Osteocyte (in vitro differentiated cells): ENCODE measurements at places on chromosomes 3 and 15. TPM values are rescaled to one million over a fixed set of nuclear protein-coding genes. Genes with fewer than 3 reads are reported as not detected.

DNA sequence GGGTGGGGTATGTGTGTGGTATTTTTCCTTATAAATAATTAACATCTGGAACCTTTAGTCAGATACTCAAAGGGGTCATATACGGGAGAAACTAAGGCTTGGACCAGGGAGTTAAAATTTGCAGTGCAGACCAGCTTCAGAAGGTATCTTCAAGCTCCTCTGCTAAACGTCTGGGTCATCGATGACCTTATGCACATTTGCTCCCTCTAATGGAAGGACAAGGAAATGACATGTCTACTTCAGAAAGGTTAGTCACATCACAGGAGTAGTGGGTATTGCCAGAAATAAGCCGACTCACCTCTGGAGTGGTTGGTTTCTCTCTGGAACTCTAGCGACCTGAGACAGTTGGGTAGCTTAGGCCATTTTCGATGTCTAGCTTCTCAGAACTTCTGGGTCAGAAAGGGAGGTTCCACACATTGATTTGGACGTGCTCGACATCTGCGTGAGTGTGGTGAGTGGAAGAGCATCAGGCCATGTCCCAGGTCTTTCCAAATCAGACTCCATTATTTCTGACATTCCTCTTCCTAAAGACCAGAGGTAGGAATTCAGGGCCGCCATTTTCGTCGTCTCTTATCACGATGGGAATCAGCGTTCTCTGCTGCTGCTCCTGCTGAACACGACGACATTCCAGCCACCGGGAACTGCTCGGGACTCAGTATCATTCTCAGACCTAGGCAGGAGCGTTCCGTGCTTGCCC lies 31.8 kb upstream of the RASA2 start:
- no peak for DNase-seq
- peaks cover 10% of the 10 kb centered on the region for H3K4me1 ChIP-seq
- H3K27me3 ChIP-seq, result no peaks in the 10 kb centered on the region
- no peak overlapping the region for H3K4me3 ChIP-seq
- no peaks in the 10 kb centered on the region for H3K36me3 ChIP-seq

DNA sequence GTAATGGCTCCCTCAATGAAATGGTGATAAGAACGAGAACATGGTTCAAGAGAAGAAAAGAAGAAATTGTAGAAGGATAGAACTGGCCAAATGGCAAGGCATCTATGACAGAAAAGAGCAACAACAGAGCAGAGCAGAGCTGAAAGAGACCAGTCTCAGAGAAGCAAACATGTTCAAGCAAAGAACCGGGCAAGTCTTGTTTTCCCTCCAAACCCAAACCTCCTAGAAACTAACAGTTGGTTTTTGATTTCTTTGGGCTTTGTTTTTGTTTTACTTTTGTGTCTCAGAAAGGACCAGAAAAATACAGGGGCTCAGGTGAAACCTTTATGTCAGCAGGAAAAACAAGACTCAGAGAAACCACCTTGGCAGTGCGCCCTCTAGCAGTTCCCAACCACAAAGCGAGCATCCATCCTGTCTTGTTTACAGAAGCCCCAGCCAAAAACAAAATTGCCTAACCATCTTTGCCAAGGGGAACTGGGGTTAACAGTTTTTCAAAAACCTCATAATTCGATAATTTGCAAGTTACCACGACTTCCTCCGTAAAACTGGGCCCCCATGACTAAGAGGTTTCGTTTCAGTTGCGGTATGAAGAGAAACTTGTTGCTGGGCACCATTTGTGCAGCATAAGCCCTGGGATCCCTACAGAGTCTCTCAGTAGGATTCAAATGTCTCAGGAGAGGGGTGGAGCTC lies 159.2 kb upstream of the SLC24A5 start:
- no peak overlapping the region for H3K4me3 ChIP-seq
- DNase-seq, result no peak

DNA sequence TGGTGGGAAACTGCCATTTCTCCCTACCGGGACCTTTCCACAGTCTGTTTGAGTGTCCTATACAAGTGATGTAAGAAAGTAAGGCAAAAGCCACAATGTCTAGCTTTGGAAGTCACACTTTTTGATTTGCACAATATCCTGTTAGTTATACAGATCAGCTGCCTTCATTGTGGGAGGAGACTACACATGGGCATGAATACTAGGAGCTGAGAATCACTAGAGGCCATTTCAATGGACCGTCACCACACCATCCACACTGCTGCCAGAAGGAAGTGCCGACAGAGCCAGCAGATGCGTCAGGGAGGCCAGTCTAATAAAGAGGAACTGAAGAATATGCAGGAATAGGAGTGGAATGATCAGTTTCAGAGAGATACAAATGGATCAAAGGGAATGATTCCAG lies 65.8 kb downstream of the SCN11A start:
- H3K4me3 ChIP-seq, result no peak overlapping the region
- no peak overlapping the region for H3K27ac ChIP-seq
- H3K27me3 ChIP-seq, result no peaks in the 10 kb centered on the region
- DNase-seq, result no peak
- peaks cover 3% of the 10 kb centered on the region for H3K4me1 ChIP-seq

- H3K4me1 ChIP-seq, result peaks cover 21% of the 10 kb centered on the region
- DNase-seq, result no peak
- H3K36me3 ChIP-seq, result no peaks in the 10 kb centered on the region
- H3K27ac ChIP-seq, result no peak overlapping the region
Measured at GRCh38 chr3:175311946-175312345, 452.8 kb downstream of the NAALADL2 start.

GRCh38 chr3:49006408-49007067 lies 653 bp upstream of the WDR6 start:
- H3K27me3 ChIP-seq, result no peaks in the 10 kb centered on the region
- peak overlapping the region; percentile 100 for H3K4me3 ChIP-seq
- H3K4me1 ChIP-seq, result peaks cover 31% of the 10 kb centered on the region
- H3K27ac ChIP-seq, result peak overlapping the region; percentile 100

DNA sequence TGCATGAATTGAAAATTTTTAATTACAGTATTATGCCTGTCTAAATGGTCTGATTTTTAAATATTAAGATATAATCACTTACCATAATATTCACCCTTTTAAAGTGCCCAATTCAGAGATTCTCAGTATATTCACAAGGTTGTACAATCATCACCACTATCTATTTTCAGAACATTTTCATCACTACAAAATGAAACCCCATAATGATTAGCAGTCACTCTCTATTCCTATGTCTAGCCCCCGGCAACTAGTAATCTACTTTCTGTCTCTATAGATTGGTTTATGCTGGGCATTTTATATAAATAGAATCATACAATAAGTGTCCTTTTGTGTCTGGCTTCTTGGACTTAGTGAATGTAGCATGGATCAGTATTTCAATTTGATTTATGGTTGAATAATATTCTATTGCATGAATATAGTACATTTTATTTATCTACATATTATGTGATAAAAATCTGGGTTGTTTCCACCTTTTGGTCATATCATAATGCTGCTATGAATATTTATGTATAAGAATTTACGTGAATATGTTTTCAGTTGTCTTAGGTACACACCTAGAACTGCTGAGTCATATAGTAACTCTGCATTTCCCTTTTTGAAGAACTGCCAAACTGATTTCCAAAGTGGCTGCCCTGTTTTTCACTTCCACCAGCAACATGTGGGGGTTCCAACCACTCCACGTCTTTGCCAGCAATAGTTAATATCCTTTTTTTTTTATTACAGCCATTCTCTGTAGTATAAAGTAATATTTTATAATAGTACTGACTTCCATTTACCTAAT lies 485.7 kb upstream of the ZNF385D start:
- no peaks in the 10 kb centered on the region for H3K36me3 ChIP-seq
- H3K4me1 ChIP-seq, result peaks cover 4% of the 10 kb centered on the region
- H3K27ac ChIP-seq, result no peak overlapping the region
- DNase-seq, result no peak
- H3K27me3 ChIP-seq, result no peaks in the 10 kb centered on the region
- H3K4me3 ChIP-seq, result no peak overlapping the region

DNA sequence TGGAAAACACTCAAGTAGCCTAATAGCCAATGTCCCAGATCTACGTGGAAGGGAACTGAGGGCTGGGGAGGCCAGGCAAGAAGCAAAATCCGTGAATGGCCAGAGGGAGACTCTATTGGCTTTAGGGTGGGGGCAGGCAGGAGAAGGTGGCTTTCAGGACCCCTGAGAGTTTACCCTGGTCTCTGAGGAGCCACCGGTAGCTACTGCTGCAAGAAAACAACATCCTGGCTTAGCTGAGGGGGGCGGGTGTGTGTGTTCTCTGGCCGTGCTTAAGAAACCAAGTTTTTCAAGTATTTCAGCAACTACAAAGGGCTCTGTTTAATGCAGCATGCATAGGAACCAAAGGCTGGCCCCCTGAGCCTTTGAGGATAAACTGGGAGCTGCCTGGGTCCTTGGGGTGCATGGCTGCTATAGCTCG lies 47.6 kb upstream of the TRPM1 start:
- H3K27me3 ChIP-seq, result peaks cover 33% of the 10 kb centered on the region
- no peaks in the 10 kb centered on the region for H3K4me1 ChIP-seq
- H3K4me3 ChIP-seq, result no peak overlapping the region
- H3K27ac ChIP-seq, result no peak overlapping the region
- H3K36me3 ChIP-seq, result no peaks in the 10 kb centered on the region

DNA sequence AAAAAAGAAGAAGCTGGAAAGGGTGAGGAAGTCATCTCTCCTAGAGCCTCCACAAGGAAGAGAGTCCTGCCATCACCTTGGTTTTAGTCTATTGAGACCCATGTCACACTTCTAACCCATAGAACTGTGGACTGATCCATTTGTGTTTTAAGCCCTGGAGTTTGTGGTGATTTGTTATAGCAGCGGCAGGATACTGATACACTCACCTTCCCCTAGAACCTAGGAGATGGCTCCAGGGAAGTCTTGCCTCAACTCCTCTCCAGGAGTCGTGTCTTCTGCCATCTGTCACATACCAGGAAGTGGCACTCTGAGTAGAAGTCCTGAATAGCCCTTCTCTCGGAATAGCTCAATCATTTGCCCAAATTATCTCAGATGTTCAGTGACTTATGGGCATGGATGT lies 14.6 kb upstream of the APBA2 start:
- no peaks in the 10 kb centered on the region for H3K27me3 ChIP-seq
- DNase-seq, result no peak
- H3K4me3 ChIP-seq, result no peak overlapping the region

GRCh38 chr15:101288905-101289513 lies 6.0 kb downstream of the SNRPA1 start:
- peaks cover 31% of the 10 kb centered on the region for H3K36me3 ChIP-seq
- H3K4me3 ChIP-seq, result no peak overlapping the region
- peaks cover 25% of the 10 kb centered on the region for H3K4me1 ChIP-seq

GRCh38 chr15:31228980-31229826 lies 97.4 kb upstream of the KLF13 start:
- H3K27ac ChIP-seq, result no peak overlapping the region
- DNase-seq, result no peak
- peaks cover 9% of the 10 kb centered on the region for H3K4me1 ChIP-seq
- peaks cover 8% of the 10 kb centered on the region for H3K27me3 ChIP-seq
- H3K36me3 ChIP-seq, result no peaks in the 10 kb centered on the region
- no peak overlapping the region for H3K4me3 ChIP-seq

DNA sequence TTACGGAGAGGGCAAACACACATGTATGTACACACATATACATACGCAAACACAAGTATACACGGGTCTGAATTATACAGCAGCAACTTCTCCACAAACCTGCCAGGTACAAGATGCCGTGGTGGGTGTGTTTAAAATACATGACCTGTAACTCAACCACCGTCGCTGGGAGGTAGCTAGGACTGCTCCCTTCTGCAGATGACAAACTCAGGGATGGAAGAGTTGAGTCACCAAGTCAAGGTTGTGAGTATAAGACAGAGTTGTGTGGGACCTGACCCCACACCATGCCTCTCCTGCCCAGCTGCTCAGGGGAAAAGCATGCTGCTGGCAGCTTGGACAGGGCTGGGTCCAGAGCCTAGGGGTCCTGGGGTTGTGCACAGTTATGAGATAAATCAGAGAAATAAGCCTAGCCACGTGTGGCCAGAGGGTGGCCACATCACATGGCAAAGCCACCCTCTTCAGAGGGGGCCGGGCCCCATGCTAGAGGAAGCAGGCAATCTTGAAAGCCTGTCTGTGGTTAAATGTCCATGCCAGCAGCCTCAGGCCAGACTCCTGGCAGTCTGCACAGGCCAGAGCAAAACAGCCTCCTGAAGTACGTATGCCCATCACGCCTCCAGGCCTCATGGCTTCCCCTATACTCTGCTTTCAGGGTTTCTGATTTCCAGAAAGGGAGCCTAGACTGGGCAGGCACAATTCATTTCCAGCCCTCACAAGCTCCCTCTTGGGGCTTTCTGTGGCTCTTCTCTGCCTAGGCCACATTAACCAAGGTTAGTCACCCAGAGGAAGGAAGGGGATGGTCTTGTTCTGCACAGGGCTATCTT lies 107.7 kb upstream of the RPL32 start:
- DNase-seq, result no peak
- H3K4me3 ChIP-seq, result no peak overlapping the region
- H3K36me3 ChIP-seq, result no peaks in the 10 kb centered on the region

- DNase-seq, result no peak
- H3K27ac ChIP-seq, result no peak overlapping the region
- H3K4me1 ChIP-seq, result no peaks in the 10 kb centered on the region
Measured at GRCh38 chr3:122615303-122615702, 37.9 kb downstream of the PARP15 start.

GRCh38 chr3:72746430-72747411 lies 101.5 kb downstream of the SHQ1 start:
- H3K27me3 ChIP-seq, result no peaks in the 10 kb centered on the region
- H3K4me1 ChIP-seq, result no peaks in the 10 kb centered on the region
- no peak for DNase-seq
- no peaks in the 10 kb centered on the region for H3K36me3 ChIP-seq
- no peak overlapping the region for H3K4me3 ChIP-seq
- no peak overlapping the region for H3K27ac ChIP-seq

- no peaks in the 10 kb centered on the region for H3K4me1 ChIP-seq
- H3K36me3 ChIP-seq, result no peaks in the 10 kb centered on the region
- no peak overlapping the region for H3K4me3 ChIP-seq
- H3K27ac ChIP-seq, result no peak overlapping the region
Measured at GRCh38 chr3:118102737-118103136, 931.9 kb downstream of the IGSF11 start.

- peaks cover 35% of the 10 kb centered on the region for H3K27me3 ChIP-seq
- no peak overlapping the region for H3K27ac ChIP-seq
- DNase-seq, result no peak
- peaks cover 11% of the 10 kb centered on the region for H3K4me1 ChIP-seq
Measured at GRCh38 chr15:69119683-69120395, 40.6 kb upstream of the GLCE start.

The FETUB gene
- total RNA-seq, result not detected in 2 replicates

The C3orf22 gene
- not detected in 2 replicates for total RNA-seq

The SLC27A2 gene
- not detected in 2 replicates for total RNA-seq

The LRRIQ4 gene
- not detected in 2 replicates for total RNA-seq

The CCDC9B gene
- 18.0 and 21.6 TPM in 2 replicates for total RNA-seq

The RASGRP1 gene
- total RNA-seq, result 0.11 and 0.26 TPM in 2 replicates

The VIPR1 gene
- total RNA-seq, result 8.9 and 9.2 TPM in 2 replicates

The BCL2A1 gene
- not detected in 2 replicates for total RNA-seq

The CCDC54 gene
- total RNA-seq, result not detected in 2 replicates

The HCN4 gene
- not detected in 2 replicates for total RNA-seq

The SHC4 gene
- 4.2 and 4.6 TPM in 2 replicates for total RNA-seq

The ANKRD63 gene
- 0.30 and 0.42 TPM in 2 replicates for total RNA-seq

The KCNH8 gene
- 0.18 TPM in 1 of 2 replicates, not detected in the other for total RNA-seq
